Transverse colon (tissue), 4 donors: ENCODE measurements at places on chromosomes 1 and 21.
A peak's percentile ranks its signal among the peaks of the same experiment; 100 is the strongest.

GRCh38 chr1:19435851-19436455, 49.4 kb downstream of the CAPZB start:
- no peak for DNase-seq

DNA sequence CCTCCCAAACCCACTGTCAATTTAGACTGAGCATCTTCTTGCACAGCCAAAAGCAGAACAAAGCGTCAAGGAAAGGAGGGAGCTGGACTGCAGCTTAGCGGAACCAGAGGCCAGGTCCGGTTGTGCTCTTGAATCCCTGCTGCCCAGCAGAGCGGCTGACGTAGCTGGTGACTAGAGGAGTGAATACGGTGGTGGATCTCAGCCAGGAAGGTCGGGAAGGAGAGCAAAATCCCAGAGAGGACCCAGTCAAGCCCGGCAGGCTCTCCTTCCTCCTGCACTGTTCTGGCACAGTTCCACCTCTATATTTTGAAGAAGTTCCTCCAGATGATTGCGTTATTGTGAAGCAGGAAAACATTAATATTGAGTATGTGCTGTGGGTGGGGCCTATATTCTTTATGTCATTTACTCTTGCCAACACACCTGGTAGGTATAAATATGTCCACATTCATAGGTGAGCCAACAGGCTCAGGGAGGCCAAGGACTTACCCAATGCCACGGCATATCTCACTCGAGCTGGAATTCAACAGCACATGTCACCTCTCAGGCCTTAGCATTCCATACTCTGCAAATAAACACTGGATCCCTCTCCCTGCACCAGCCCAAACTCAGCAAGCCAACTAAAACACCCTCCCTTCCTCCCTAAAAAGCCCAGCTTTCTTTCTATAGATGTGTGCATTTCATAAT, 23.6 kb upstream of the ABCB10 start:
- peak; percentile 30 for DNase-seq

DNA sequence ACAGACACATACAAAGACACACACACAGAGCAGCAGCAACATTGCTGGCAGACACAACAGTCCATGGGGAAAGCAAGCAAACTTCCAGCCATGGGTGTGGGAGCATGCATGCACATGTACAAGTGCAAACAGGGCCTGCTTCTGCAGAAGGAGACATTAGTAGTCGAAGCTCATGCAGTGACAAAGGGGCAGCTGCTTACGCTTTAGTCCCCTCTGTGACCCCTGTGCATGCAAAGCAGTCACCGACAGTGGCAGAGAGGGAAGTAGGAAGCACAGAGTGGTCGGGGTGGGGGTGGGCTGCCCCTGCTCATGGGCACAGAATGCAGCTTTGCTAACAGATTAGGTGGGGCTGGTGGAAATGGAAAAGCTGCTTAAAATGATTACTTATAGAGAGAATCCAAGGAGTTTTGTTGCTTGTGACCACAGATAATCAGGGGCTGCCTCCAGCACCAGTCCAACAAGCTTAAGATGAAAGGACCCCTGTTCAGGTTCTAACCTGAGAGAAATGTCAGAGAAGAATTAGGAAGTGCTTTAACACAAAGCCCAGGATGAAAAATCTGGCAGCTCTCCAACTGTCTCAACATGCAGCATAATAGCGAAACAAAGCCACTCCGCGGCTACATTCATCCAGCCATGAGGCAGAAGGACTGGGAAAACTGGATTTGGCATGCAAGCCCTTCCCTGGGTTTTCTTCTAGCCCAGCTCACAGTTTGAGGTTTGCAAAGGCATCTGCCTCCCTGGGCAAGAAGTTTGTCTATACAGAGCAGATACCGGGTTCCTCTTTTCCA, 378.9 kb downstream of the KCNH1 start:
- DNase-seq, result no peak

DNA sequence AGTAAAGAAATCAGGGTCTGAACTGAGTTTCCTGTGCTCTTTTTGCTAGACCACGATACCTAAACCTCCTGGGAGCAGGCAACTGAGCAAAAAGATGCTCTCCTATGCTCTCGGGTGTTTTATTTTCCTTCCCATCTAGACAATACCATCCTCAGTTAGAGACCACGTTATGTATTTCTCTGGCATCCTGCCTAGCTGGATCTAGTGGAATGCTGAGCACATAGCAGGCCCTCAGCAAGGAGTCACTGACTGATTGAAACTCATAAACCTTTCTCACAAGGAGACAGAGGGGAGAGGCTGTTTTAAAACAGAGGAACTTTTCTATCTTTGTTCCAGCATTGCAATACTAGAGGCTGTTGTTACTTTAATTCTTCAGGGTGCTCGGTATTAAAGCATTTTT, 168.0 kb downstream of the CYYR1 start:
- DNase-seq, result no peak

- peak; percentile 4 for DNase-seq
These were observed 2.1 kb upstream of the FTCD start for GRCh38 chr21:46157396-46157986.

DNA sequence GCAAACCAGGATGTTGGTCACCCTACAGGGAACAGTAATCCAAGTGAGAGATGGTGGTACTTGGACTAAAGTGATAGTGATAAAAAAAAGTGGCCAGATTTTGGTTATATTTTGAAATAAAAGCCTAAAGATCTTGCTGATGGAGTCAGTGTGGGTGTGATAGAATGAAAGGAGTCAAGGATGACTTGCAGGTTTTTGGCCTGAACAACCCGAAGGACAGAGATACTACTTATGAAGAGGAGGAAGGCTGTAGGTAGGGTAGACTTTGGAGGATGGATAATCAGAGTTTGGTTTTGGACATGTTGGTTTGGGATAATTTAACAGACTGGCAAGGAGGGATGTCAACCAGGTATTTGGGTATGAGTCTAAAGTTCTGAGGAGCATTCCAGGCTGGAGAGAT, 1.5 kb upstream of the TEX38 start:
- no peak for DNase-seq

DNA sequence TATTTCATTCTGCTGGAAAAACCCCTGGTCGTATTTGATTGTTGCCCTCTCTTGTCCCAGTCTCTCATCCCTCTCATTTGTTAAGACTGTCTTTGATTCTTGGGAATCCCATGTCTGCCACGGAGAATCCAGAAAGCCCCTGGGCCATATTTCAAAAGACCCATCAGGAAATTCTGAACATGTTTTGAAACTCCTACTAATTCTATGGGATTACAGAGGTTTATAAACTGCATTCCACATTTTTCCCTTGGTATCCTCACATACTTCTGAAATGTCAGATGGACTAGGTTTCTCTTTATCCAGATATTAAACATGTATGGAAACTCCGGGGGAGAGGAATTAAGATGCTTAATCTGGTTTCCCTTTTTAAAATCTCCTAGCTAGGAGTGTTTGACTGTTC, 80.0 kb downstream of the HUNK start:
- DNase-seq, result no peak

DNA sequence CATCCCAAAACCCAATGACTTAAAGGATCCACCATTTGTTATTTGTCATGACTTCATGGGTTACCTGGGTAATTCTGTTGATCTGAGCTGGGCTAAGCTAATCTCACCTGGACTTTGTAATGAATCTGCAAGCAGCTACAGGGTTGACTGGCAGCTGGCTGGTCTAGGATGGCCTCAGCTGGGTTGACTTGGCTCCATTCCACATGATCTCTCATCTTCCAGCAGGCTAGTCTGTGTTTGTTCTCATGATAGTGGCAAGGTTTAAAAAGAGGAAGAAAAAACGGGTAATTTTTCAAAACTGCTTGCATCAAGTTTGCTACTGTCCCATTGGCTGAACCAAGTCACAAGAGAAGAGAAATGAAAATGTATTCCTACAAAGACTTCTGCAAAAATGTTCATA, 24.8 kb upstream of the ZMYM4 start:
- DNase-seq, result peak; percentile 18

DNA sequence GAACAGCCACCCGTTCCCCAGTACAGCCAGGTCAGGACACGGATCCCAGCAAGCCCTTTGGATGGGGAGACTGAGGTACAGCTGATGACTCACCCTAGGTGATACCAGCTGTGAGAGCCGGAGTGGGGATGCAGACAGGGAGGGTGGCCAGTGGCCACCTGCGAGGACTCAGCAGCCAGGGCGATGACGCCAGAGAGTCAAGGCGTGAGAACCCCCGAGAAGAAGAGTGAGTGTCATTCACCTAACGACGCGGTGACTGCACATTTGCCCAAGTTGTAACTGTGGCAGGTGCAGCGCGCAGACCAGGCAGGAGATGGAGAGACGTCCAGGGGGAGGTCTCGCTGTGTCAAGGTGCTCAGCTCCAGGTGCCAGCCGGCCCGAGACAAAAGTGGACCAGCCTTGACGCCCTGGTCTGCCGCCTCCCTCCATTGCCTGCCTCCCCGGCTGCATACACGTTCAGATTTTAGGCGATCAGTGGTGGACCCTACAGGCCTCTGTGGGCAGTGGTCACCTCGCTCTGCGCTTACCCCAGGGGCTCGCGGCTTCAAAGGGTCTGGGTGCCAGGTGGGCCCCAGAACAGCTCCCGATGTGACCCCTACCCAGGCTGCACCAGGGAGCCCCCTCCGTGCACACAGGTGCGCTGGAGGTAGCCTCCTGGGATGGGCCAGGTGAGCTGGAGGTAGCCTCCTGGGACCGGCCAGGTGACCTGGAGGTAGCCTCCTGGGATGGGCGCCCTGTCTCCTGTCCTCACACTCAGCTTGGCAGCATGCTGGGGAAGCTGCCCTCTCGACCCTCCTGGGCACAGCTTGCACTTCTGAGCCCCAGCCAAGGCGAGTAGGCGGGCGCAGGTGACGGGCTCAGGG, 11.9 kb downstream of the LRRC3 start:
- no peak for DNase-seq

GRCh38 chr21:29465546-29465945, 166.8 kb downstream of the BACH1 start:
- no peak for DNase-seq

DNA sequence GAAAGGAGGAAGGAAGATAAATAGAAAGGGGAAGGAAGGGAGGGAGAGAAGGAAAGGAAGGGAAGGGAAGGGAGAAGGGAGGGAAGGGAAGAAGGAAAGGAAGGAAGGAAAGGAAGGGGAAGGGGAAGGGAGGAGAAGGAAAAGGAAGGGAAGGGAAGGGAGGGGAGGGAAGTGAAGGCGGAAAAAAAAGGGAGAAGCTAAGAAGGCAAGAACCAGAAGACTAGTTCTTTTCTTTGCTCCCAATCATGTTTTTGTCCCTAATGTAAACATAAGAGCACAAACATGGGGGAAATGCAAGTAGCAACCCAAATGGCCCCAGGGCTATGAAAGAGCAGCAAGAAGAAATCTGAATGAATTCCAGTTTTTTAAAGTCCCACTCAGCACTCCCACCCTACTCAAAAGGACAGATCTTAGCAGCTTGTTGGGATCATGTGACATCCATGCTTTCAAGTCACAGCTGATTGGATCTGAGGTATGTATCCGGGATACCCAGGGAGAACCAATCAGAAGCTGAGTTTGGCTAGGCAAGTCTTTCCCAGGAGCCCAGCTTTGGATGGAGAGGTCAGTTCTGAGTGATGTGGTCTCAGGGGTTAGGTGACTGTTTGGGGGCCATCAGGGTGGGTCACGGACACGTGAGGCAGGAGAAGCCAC, 24.2 kb upstream of the FHAD1 start:
- no peak for DNase-seq

DNA sequence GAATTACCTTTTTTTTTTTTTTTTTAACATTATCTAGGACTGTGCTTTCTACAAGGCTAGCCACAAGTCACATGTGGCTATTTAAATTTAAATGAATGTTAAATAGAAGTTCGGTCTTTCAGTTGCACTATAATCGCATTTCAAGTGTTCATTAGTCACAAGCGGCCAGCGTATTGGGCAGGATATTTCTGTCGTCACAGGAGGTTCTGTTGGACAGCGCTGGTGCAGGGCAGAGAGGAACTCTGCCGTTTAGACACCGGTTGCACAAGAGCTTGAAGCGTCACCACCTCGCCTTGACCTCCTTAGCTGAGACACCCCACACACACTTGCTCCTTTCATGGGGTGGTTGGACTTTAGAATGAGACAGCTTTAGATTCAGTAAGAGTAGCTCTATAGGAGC, 64.1 kb downstream of the BACE2 start:
- no peak for DNase-seq

DNA sequence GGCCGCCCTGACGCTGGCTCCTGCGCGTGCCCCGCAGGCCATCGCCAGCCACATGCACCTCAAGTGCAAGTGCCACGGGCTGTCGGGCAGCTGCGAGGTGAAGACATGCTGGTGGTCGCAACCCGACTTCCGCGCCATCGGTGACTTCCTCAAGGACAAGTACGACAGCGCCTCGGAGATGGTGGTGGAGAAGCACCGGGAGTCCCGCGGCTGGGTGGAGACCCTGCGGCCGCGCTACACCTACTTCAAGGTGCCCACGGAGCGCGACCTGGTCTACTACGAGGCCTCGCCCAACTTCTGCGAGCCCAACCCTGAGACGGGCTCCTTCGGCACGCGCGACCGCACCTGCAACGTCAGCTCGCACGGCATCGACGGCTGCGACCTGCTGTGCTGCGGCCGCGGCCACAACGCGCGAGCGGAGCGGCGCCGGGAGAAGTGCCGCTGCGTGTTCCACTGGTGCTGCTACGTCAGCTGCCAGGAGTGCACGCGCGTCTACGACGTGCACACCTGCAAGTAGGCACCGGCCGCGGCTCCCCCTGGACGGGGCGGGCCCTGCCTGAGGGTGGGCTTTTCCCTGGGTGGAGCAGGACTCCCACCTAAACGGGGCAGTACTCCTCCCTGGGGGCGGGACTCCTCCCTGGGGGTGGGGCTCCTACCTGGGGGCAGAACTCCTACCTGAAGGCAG, 23.4 kb upstream of the ARF1 start:
- DNase-seq, result no peak

- no peak for DNase-seq
These were observed 45.7 kb downstream of the ABCD3 start for GRCh38 chr1:94463765-94464330.

- peak; percentile 54 for DNase-seq
These were observed at the start of gene SHISA4 for GRCh38 chr1:201888282-201889089. Gene SHISA4, plus strand, starts transcription at chr1:201888898. Its CDS starts 97 bp downstream, at chr1:201888995.

GRCh38 chr1:162349635-162350330, 26.9 kb downstream of the SPATA46 start:
- no peak for DNase-seq

GRCh38 chr1:243234978-243235647, 20.0 kb downstream of the CEP170 start:
- DNase-seq, result no peak

- DNase-seq, result no peak
These were observed 9.2 kb upstream of the OR2B11 start for GRCh38 chr1:247467129-247467528.

DNA sequence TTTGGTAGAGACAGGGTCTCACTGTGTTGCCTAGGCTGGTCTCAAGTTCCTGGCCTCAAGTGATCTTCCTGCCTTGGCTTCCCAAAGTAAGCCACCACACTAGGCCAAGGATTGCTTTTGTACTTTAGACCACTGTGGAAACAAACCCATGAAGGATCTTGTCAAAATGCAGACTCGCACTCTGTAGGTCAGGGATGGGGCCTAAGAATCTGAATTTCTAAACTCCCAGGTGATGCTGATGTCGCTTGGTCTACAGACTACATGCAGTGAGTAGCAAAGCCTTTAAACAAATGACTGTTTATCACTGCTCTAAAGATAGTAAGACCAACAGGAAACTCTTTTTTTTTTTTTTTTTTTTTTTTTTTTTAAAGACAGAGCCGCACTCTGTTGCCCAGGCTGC, 54.1 kb upstream of the MUTYH start:
- no peak for DNase-seq
